ENCODE measurements at places on chromosomes 5 and 9. TPM values are rescaled to one million over a fixed set of nuclear protein-coding genes. Genes with fewer than 3 reads are reported as not detected.
A peak's percentile ranks its signal among the peaks of the same experiment; 100 is the strongest.

DNA sequence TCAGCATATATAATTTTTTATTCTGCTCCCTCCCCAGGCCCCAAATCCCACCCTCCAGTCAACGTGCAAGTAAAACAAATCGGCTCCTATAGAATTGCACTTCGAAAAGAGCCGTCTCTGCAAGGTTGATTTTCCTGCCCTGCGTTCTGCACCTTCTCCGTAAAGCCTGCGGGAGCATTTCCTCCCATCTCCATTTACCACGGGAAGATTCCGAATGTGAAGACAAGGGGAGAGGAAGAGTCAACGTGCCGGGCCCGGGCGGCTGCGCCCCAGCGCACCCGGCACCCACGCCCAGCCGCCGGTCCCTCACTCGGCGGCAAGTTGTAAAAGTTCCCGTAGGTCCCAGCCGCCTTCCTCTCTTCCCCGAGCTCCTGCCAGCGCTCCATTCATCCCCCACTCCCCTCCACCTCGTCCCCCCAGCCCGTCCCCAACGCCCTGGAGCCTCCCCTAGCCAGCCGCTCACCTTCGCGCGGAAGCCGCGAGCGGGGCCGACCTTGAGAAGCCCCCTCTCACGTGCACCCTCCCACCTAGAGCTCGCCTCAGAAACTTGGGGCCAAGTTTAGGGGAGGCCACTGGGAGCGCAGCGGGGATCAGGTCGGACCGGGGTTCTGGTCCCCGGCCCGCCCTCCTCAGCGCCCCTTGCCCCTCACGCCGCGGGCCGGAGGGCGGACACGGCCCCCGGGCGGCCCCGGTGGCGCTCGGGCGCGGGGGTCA is 431 bp downstream of the BNC2 start:
- DNase-seq: peak; percentile 28

- peak; percentile 39 for DNase-seq
Observed at GRCh38 chr5:32852535-32852934, 141.4 kb downstream of the NPR3 start.

DNA sequence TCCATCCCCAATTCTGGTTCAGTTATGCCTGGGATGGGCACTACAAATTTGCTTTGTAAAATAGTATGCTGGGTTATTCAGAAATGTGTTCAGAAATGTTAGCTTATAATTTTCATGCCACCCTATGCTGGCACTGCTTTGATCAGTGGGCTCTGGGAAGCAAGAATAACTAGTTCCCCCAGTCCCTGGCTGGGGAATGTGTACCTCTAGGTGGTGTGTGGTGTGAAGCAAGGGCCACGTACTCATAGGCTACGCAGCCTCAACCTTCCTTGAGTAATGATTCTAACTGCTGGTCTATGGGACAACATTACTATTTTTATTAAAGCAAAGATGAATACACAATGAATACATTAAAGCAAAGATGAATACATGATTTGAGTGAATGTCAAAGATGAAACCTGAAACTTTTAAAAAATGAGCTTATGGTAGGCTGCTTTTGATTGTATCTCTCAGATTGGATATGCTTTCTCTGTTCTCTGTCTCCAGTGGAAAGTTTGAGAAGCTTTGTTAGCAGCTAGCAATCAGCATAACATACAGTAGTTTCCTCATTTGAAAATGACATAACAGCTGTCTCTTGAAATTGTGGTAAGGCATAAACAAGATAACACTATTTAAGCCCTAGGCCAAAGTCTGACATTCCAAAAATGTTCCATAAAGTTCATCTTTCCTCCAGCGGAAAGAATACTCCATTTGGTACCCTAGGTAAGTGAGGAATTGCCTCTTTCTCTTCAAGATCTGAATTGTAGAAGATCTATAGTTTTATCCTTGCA is 174.7 kb upstream of the NFIB start:
- DNase-seq: no peak

DNA sequence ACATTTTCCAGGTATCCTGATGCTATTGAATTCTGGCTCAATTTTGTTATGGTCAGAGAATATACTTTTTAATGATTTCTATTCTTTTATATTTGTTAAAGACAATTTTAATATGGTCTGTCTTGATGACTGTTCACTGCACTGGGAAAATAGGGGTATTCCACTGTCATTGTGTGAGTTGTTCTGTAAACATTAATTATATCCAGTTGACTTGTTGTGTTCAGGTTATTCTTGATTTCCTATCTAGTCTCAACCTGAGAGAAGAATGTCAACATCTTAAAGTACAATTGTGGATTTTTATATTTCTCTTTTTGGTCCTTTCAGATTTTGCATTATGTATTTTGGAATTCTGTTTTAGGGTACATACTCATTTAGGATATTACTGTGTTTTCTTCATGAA is 59.9 kb upstream of the EXOC3 start:
- no peak for DNase-seq

- DNase-seq: no peak
Observed at GRCh38 chr5:140266471-140267200, 36.3 kb downstream of the PFDN1 start.

DNA sequence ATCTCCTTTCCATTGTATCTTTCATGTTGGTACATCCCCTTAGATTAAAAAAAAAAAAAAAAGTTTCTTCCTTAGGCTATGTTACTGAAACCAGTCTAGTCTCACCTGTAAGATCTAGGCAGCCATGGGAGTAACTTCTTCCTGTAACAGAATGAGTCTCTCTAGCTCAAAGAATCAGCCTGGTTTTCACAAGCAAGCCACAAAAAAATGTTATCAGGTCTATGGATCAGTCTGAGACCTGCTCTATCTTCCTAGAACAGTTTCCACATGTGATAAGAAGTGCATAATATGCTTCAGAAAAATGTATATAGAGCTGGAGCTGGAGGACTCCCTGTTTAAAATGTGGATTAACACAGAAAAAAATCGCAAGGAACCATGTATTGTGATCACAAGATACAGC is 53.8 kb downstream of the ARRDC3 start:
- no peak for DNase-seq

The FAM221B gene
- total RNA-seq: not detected

Measured in RPMI7951 (cell line).